ENCODE measurements at places on chromosomes 1 and 21.

- DNase-seq, result no peak
Measured at GRCh38 chr1:34779526-34779925, 1.5 kb upstream of the GJB3 start.

- DNase-seq, result no peak
Measured at GRCh38 chr1:111775966-111776365, 20.3 kb downstream of the DDX20 start.

GRCh38 chr21:23601549-23601948, 2005.7 kb downstream of the MRPL39 start:
- DNase-seq, result no peak

- DNase-seq, result no peak
Measured at GRCh38 chr21:43270800-43271301, 102.0 kb downstream of the CRYAA start.

- peak; percentile 53 for DNase-seq
Measured at GRCh38 chr21:31343680-31344480, at the start of gene TIAM1. TSS of gene TIAM1 (minus strand) at chr21:31344261. CDS start at chr21:31266972, 77,289 bp downstream.

- DNase-seq, result peak; percentile 91
Measured at GRCh38 chr1:21931171-21932093, 5.7 kb downstream of the HSPG2 start.

- no peak for DNase-seq
Measured at GRCh38 chr1:162087574-162087973, 18.1 kb downstream of the NOS1AP start.

GRCh38 chr1:24871306-24871901, 58.7 kb downstream of the RUNX3 start:
- no peak for DNase-seq

DNA sequence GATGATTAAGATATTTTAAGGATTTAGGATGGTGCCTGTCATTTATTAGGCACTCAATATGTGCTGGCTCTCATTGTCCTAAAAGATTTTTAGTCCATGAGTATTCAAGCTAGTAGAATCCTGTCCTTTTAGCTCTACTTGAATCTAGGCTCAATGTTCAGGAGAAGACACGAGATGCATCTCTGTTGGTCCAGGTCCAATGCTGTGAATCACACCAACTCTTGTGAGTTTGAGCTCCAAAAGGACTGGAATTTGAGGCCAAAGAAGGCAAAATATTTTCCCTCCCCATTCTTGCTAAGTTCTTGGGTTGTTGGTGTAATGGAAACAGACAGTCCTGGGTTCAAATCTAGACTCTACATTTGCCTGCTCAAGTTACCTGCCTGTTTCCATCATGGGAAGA, 1.4 kb upstream of the PODN start:
- peak; percentile 23 for DNase-seq

Data from ELR (cell line).